ENCODE measurements at places on chromosomes 3 and 15. TPM values are rescaled to one million over a fixed set of nuclear protein-coding genes. Genes with fewer than 3 reads are reported as not detected.

CLDN11 gene
- 10.5 TPM for total RNA-seq

GPR27 gene
- total RNA-seq, result 13.8 TPM

MNS1 gene
- not detected for total RNA-seq

DNA sequence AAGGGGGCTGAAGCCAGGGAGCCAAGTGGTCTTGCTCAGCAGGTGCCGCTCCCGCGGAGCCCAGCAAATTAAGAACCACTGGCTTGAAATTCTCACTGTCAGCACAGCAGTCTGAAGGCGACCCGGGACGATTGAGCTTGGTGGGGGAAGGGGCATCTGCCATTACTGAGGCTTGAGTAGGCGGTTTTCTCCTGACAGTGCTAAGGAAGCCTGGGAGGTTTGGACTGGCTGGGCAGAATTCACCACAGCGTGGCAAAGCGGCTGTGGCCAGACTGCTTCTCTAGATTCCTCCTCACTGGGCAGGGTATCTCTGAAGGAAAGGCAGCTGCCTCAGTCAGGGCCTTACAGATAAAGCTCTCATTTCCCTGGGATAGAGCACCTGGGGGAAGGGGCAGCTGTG is 57.0 kb upstream of the GPR149 start:
- no peaks in the 10 kb centered on the region for H3K27me3 ChIP-seq
- no peaks in the 10 kb centered on the region for H3K4me1 ChIP-seq
- no peaks in the 10 kb centered on the region for H3K36me3 ChIP-seq
- DNase-seq, result no peak
- no peak overlapping the region for H3K4me3 ChIP-seq

- DNase-seq, result no peak
- no peaks in the 10 kb centered on the region for H3K36me3 ChIP-seq
- H3K4me1 ChIP-seq, result no peaks in the 10 kb centered on the region
Measured at GRCh38 chr3:158355623-158356588, 215.1 kb upstream of the MLF1 start.

DNA sequence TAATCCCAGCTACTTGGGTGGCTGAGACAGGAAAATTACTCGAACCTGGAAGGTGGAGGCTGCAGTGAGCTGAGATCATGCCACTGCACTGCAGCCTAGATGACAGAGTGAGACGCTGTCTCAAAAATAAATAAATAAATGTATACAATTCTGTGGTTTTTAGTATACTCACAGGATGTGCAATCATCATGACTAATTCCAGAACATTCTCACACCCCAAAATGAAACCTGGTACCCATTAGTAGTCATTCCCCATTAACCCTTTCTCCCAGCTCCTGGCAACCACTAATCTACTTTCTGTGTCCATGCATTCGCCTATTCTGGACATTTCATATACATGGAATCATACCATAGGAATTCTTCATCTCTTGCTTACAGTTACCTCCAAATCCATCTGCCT is 44.5 kb downstream of the LRRFIP2 start:
- no peak overlapping the region for H3K27ac ChIP-seq
- no peaks in the 10 kb centered on the region for H3K36me3 ChIP-seq
- H3K4me1 ChIP-seq, result no peaks in the 10 kb centered on the region
- no peaks in the 10 kb centered on the region for H3K27me3 ChIP-seq
- no peak overlapping the region for H3K4me3 ChIP-seq
- no peak for DNase-seq
